NCI-H510A treated with DMSO at 0.1 percent for 48 hours (cell line): ENCODE measurements at places on chromosomes 3 and 15.

- peak; percentile 30 for DNase-seq
Measured at GRCh38 chr3:78734048-78734637, 1033.7 kb downstream of the ROBO1 start.

- no peak for DNase-seq
Measured at GRCh38 chr15:32830241-32830640, 112.4 kb downstream of the GREM1 start.

GRCh38 chr3:24405057-24405456, 89.6 kb downstream of the THRB start:
- no peak for DNase-seq

DNA sequence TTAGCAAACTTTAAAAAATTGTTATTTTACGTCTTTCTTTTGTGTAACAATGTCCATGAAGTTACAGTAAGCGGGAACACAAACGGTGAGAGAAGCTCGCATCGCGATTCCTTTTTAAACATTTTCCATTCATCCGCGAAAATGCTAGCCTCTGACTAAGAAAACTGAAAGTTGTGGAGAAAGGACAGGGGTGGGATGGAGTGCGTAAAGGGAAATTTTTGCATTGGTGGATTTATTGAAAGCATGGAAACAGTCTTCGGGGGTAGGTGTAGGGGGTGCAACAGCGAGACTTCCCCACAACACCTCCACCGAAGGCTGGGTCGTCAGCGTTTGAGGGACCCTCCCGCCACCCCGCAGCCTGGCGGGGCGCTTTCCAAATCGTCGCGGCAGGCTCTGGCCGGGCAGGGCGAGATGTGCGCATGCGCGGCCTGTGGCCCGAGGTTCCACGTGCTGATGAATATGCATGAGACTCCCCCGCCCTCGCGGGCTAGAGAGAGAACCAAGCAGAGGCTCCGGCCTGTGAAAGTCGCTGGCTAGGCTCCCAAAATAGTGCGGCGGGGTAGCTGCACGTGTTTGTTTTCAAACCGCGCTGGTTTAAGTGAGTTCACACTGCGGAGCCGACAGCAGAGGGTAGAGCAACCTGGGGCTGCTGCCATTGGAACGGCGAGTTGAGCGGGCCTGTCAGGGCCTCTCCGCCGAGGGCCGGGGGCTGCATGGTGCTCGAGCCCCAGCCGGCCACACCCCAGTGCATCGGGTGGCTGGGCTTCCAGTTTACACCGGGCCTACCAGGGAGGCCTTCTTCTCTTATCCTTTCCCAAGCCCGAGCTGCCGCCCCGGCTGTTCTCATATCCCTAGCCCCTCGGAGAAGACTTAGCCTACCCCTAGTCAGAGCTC, 9.9 kb downstream of the ZIC1 start:
- DNase-seq = peak; percentile 42

GRCh38 chr3:121111914-121112612, 204.1 kb downstream of the STXBP5L start:
- no peak for DNase-seq

DNA sequence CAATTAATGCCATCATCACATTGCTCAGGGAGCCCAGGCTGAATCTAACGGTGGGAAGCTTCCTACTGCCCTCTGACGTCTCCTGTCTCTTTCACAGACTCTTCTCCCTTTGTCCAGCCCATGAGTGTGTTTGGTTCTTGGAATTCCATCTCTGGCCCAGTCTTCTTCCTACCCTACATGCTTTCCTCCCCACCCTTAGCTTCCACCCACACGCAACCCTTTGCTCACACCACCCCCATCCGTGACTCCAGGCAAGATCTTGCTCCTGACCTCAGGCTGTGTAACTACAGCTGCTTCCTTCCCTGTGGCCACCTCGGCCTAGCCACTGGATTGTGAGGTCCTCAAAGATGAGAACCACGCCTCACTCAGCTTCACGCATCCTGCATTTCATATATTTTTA, 72.3 kb upstream of the THBS1 start:
- DNase-seq = no peak

- no peak for DNase-seq
Measured at GRCh38 chr3:188505911-188506310, 352.0 kb downstream of the LPP start.

DNA sequence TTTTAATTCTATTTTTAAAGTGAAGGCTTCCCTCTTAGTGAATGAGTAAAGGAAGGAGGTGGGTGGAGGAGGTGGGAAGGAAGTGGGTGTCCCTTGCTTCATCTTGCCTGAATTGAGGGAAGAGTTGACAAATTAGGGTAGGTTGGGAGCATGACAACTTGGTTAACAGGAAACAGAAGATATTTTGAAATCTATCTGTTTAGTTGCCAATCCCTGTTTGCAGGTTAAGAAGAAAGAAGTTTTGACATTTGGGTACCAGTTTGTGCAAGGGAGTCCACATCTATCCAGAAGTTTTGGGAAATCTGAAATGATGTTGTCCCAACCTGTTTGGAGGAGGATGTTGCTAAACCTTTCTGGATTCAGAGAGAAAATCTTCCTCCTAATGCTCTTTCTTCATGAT, 204.1 kb upstream of the SUCLG2 start:
- DNase-seq = no peak

- DNase-seq = no peak
Measured at GRCh38 chr15:78397382-78397781, 40.6 kb upstream of the IREB2 start.

- no peak for DNase-seq
Measured at GRCh38 chr15:84023636-84024035, 211.9 kb upstream of the GOLGA6L4 start.

DNA sequence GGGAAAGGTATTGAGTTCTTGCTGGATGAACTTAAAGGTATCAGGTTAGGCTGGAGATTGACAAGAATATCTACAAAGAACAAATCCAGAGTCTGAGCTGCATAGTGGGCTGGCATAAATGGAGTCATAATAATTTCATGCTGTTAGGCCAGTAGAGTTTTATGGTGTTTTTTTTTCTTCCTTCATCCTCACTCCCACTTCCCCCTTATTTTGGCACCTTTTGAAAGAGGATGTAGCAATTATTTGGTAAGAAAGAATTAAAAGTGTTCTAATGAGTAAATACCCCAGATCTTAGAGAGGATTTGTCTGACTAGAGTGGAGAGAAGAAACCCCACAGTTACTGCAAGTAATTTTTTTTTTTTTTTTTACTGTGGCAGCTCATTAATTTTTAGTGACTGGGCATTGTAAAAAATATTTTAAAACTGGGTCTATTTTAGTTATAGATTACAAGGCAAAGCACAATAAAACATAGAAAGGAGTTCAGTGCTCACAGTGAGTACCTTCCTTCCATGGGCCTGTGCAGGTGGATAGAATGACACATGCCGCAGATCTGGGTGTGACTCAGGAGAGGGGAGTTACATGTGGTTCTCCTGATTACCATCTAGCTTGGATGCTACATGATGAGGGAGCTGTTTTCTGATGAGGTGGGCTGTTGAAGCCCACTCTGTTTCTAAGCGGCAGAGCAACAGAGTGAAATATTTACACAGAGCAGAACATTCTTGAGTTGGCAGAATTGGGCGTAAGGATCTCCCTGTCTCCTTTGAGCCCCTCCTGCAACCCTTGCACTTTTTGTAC, 5.3 kb downstream of the EDEM1 start:
- DNase-seq = no peak

- no peak for DNase-seq
Measured at GRCh38 chr15:48579945-48580671, 65.4 kb downstream of the FBN1 start.
